ENCODE measurements at places on chromosomes 6 and 20.

GRCh38 chr6:110359556-110359955 lies 1.4 kb upstream of the METTL24 start:
- DNase-seq = no peak

- DNase-seq = no peak
Measured at GRCh38 chr6:66232890-66233289, 525.9 kb upstream of the EYS start.

DNA sequence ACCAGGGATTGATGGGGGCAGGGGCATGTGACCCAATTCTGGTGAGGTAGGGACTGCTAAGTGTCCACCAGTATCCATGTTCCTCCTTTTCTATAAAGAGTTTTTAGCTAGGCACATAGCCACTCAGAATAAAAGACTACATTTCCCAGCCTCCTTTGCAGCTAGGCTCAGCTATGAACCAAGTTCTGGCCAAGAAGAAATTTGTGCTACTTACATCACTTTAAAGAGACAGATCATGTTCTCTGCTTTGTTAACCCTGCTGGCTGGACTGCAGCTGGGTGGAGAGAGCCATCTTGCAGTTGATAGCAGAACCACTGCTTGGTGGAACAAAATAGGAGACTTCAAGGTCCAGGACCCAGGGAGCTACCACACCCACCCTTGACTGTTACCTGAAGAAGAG lies 5.3 kb upstream of the CCM2L start:
- DNase-seq = no peak

DNA sequence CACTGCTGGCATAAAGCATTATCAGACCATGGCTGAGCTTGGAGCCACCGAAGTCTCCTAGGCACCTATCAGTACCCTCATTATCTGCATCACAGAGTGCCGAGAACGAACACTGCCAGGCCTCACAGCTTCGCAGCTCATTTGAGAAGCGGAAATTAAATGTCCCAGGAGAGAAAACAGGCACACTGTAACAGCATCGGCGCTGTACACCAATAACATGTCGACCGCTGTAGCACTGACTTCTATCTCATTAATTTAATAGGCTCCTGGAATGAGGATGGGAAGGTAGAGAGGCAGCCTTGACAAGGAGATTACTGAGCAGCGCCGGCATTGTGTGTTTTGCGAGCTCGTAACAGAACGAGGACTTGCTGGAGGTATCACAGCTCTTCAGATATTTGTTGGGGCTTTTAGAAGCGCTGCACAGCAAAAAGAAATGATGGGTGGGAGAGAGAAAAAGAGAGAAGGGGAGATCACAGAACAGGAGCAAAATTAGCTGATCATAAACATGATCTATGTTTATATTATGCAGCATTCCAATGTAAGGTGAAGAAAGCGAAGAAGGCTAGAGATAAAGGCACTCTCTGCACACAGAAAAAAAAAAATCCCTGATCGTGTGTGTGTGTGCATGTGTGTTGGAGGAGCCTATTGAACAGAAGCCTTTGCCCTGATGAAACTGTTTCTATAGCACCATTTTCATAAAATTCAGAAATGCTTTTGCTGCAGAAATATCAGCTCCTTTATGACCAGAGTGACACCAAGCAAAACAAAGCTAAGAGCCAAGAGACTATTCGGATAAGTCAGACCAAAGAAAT lies 29.2 kb downstream of the ID4 start:
- DNase-seq = no peak

GRCh38 chr20:49889935-49890333 lies 25.4 kb downstream of the SPATA2 start:
- DNase-seq = no peak

- DNase-seq = no peak
Measured at GRCh38 chr20:58877976-58878360, 25.5 kb downstream of the GNAS start.

- DNase-seq = no peak
Measured at GRCh38 chr6:146968041-146968760, 236.0 kb upstream of the STXBP5 start.

Data from occipital lobe (tissue), 3 donors.